ENCODE measurements at places on chromosomes 2 and 18.

DNA sequence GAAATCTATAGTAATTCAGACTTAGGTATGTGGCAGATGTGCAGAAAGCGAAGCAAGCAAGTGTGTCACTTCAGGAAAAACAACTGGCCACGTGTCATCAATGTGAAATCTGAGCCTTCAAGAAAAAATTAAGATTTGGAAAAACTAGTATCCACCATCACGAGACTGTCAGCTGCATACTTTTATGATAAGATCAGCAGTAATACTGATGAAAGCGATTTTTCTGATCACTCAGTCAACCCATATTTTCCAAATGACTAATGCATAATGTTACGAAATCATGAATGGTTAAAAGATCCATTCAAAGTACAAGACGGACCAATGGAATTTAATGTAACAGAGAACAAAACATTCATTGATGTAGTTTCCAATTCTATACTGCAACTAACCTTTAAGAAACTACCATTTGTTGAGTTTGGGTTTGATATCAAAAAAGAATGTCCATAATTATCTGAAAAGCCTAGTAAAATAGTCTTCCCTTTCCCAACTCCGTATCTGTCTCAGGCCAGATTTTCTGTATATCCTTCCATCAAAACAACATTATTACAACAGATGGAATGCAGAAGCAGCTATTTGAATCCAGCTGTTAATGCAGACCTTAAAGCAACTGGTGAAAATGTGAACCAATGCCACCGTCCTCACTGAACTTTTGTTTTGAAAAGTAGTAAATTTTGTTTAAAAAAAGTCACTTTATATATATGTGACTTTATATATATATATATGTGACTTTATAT lies 17.0 kb upstream of the BCL2 start:
- DNase-seq: no peak

GRCh38 chr2:120737340-120738101 lies 1.9 kb downstream of the GLI2 start:
- DNase-seq: no peak

DNA sequence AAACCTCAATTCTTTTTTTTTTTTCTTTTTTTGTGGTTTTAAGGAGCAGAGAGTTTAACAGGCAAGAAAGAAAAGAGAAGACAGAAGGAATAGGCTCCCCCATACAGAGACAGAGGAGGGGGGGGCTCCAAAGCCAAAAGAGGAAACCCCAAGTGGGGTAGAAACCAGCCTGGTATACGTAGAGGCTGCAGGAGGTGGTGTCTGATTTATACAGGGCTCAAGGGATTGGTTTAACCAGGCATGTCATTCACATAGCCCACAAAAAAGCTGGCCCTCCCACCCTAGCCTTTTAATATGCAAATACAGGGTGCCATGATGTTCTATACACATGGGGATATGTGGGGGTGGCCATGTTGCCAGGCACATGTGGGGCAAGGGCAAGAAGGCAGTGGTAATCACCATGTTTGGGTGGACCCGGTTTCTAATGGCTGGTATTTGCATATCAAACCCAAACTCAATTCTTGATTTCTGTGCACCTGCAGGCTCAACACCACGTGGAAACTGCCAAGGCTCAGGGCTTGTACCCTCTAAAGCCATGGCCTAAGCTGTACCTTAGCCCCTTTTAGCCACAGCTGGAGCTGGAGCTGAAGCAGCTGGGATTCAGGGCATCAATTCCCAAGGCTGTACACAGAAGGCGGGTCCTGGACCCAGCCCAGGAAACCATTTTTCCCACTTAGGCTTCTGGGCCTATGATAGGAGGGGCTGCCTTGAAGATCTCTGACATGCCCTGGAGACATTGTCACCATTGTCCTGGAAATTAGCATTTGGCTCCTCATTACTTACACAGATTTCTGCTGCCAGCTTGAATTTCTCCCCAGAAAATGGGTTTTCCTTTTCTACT lies 170.3 kb downstream of the MAIP1 start:
- no peak for DNase-seq

DNA sequence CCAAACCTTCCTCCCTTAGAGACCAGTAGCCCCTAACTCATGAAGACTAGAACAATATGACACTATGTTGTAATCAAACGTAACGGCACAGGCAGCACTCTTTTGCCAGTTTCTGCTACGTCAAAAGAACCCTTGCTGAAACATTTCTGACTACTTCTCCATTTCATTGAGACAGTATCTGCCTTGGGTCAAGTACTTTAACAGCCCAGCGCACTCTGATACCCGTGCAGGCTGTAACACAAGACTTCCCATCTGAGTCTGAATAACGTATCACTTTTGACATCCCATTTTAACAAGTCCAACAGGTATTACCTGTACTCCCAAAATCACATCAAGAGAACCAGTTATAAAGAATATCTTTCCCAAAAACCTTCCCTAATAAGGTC lies 38.4 kb downstream of the TBC1D8 start:
- DNase-seq: peak; percentile 3

GRCh38 chr2:175579646-175580045 lies 398.1 kb upstream of the ATP5MC3 start:
- DNase-seq: peak; percentile 31

GRCh38 chr2:144170179-144170578 lies 349.7 kb downstream of the ZEB2 start:
- DNase-seq: no peak

GRCh38 chr2:38731090-38731489 lies 20.1 kb downstream of the SRSF7 start:
- DNase-seq: no peak

DNA sequence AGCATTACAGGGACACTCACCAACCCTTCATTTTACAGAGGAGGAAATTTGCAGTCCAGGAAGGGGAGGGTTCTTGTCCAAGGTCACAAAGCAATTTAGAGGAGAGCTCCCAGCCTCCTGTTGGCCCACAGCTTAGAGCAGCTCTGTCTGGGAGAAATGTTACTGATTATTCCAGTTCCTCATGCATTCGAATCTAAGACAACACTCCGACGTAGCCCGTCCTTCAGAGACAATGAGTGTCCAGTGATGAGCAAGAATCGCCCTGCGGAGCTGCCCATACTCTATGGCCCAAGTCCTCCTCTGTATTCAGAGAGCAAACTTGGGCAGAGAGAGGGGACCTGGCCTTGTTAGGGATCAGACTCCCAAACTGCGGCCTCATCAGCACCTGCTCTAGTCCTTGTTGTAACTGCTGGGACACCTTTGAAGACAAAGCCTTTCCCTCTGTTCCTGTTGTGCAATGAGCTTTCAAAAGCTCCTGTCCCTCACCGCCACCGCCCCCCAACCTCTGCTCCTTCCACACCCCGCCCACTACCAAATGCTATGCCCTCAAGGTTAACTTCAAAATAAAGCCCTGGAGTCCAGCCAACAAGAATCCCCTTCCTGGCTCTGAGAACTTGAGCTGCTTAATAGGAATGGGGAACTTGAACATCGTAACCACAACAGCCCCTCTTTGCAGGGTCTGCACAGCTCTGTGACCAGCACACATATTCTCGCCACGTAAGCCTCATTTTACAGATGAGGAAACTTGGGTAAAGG lies 234.8 kb upstream of the SMAD2 start:
- DNase-seq: peak; percentile 37

DNA sequence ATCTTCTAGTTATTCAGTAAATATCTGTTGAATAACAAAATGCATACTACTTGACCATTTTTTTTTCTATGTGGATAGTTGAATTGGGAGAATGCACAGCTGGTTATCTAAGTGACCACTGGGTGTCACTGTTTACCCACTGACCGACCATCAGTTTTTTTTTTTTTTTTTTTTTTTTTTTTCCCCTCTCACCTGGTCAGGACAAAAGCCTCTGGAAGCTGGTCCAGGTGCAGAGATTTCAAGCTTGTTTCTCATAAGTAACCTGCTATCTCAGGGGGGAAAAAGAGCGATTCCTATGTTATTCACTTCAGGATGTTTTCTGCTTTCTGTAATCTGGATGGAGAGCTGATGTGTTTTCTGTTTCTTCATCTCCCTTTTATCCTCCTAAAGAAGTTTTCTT lies 256.0 kb downstream of the DCDC2C start:
- no peak for DNase-seq

- peak; percentile 29 for DNase-seq
Measured at GRCh38 chr2:11344956-11345677, 681 bp upstream of the ROCK2 start.

DNA sequence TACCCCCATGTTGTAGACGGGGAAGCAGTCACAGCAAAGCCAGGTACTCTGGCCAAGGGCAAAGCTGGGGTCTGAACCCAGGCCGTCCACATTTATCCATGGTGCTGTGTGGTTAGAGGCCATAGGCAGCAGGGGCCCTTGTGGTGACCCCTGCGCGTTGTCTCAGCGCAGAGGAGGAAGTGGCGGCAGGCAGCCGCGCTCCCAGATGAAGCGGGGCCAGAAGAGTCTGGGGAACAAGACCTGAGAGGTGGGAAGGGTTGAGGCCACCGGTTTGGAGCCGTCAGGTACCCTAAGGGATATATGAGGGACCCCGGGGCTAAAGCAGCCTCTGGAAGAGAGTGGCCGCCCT lies 770 bp downstream of the ZNF396 start:
- DNase-seq: no peak

- no peak for DNase-seq
Measured at GRCh38 chr2:38592951-38593350, 9.8 kb downstream of the HNRNPLL start.

- peak; percentile 82 for DNase-seq
Measured at GRCh38 chr2:223870840-223871611, 33.6 kb upstream of the AP1S3 start.

GRCh38 chr2:210859314-210859713 lies 302.9 kb downstream of the CPS1 start:
- no peak for DNase-seq

DNA sequence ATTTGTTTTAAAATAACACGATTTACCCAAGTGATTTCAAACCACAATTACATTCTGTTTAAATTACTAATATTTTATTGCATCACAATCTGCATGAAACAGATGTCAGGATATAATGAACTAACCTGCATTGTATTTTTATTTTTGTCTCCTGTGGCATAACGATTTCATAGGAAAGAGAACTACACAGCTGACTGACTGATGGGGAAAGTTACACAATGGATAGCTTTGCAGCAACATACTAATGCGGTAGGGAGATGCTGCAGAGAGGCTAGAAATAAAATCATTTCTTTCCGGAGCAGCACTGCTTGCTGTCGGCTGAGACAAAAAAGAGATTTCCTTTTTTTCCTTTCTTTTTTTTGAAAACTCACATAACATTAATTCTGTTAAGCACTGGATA lies 36.9 kb downstream of the SCN1A start:
- DNase-seq: no peak

DNA sequence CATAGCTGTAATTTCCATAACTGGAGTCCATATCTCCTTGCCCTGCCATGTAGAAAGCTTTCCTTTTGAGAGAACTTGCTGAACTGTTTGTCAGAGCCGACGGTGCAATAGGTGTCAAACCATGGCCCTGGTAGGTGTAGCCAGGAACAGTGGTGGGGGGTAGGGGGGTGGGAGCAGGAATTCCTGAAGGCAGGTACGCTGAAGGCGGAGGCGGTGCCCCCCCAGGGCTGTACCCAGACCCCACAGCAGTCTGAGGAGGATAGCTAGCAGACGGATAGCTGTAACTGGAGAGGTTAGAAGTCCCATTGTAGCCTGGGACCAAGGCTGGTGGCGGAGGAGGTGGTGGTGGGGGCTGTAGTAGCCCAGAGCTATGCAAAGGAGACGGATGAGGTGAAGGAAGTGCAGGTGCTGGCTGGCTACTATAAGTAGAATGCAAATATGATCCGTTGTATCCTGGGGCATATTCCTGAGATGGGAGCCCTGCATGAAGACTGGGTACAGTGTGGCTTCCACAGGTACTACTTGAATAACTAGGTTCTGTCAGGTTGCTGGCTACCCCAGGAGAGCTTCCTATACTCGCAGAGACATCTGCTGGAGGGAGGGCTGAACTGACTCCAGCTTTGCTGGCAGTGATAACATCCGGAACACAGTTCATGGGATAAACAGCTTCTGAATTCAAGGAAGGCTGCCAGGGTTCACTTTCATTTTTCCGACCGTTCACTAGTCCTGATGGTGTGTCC lies 124.8 kb downstream of the FIGN start:
- DNase-seq: no peak

DNA sequence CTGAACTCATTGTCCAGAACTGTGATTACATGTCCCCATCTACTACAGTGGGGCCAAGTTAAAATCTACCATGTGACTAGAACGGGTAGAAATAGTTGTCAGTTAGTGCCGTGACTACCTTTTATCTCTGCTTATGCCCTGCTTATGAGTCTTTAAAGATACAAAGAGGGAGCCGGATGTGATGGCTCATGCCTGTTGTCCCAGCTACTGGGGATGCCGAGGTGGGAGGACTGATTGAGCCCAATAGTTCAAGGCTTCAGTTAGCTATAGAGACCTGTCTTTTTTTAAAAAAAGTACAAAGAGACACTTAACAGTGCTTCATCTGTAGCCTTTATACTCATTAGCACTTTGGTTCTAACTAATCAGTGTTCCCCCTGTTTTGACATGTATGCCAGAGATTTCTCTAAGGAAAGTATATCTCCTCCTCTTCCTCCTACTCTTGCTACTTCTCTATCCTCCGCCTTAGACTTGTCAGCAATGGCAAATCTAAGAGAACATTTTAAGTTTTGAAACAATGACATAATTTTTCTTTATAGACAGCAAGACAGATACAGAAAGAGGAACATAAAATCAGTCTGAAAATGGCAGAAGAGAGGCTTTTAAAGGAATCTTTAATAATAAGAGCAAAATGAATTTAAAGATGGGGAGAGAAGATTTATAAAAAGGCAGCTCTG lies 45.0 kb downstream of the NBEAL1 start:
- DNase-seq: no peak

DNA sequence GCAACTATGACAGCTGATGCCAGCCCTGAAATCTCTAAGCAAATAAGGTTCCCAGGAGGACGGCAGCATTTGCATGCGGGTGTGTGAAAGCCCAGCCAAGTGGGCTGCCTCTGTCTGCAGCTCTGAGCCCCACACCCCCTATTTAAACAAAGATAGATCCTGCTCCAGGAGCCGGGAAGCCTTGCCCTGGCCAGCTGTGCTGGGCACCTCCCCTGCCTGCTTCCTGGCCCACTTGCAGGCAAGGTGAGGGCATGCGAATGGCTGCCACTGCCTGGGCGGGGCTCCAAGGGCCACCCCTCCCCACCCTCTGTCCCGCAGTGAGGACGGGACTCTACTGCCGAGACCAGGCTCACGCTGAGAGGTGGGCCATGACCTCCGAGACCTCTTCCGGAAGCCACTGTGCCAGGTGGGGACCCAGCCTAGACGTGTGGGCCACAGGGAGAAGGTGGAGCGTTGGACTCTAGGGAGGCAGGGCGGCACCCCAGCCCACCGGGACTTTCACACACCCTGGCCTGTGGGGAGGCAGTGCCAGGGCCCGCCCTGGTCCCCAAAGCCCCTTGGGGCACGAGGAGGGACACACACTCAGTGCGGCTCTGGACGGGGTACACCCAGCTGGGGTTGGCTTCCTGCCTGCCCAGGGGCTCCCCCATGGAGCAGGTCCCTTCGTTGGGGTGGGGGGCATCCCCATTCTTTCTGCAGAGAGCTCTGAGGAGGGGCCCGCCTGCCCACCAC lies at the start of gene ANO7:
Gene ANO7 (plus strand): TSS at position 317 of the 732 bp plus-strand sequence. CDS start 1,387 bp downstream, outside the sequence.
- no peak for DNase-seq

GRCh38 chr2:103005393-103005792 lies 243.6 kb downstream of the TMEM182 start:
- DNase-seq: no peak

Data from GF-D8 (cell line).